Sigmoid colon (tissue), 7 donors: ENCODE measurements at places on chromosomes 16 and 17. TPM values are rescaled to one million over a fixed set of nuclear protein-coding genes. Genes with fewer than 3 reads are reported as not detected.
A peak's percentile ranks its signal among the peaks of the same experiment; 100 is the strongest.

DNA sequence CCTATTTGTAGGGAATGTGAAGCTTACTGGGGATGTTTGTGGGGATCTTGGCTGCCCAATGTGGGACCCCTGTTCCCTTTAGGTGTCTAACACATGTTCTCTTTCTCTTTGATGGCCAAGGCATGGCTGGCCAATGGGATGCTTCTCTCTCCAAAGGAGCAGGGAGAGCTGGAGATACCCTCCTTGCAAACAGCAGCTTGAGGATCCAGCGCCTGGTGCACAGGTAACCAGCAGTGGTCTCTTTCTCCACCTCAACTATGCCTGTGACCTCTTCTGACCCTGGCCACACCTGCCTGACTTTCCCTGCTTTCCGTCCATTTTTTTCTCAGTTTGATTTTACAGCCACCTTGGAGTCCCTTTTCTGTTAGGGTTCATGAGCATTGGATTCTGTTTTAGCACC lies 16.8 kb upstream of the NKD1 start:
- no peaks in the 10 kb centered on the region for H3K36me3 ChIP-seq
- no peaks in the 10 kb centered on the region for H3K27me3 ChIP-seq
- H3K4me1 ChIP-seq: no peaks in the 10 kb centered on the region
- DNase-seq: no peak

DNA sequence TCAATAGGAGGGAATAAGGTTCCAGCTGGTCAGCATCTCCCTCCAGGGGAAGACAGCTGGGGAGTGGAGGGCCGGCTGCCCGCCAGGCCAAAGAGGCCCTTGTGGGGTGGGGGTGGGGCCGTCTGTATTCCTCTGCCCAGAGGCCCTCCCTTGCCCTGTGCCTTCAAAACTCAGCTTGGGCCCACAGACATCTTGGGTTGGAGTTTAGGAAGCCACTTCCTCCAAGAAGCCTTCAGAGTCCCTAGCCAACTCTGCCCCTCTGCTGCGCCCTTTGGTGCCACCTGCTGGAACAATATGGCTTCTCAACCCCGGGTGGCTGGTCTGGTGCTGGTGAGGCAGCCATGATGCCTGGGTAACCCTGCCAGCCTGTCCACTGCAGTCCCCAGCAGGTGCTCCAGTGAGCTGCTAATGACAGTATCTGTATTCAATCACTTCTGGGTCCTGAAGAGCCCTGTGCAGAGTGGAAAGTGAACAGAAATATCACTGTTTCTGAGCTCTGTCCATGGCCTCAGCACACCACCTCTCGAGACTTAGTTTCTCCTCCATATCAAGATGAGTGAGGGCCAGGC lies 16.7 kb downstream of the HSD11B2 start:
- peaks cover 73% of the 10 kb centered on the region for H3K4me1 ChIP-seq
- H3K27ac ChIP-seq: peak overlapping the region; percentile 50
- no peaks in the 10 kb centered on the region for H3K27me3 ChIP-seq
- DNase-seq: peak; percentile 79

GRCh38 chr16:68084504-68085258 lies 489 bp upstream of the NFATC3 start:
- DNase-seq: peak; percentile 95
- no peaks in the 10 kb centered on the region for H3K27me3 ChIP-seq
- peak overlapping the region; percentile 94 for H3K27ac ChIP-seq
- H3K36me3 ChIP-seq: no peaks in the 10 kb centered on the region
- H3K4me1 ChIP-seq: peaks cover 38% of the 10 kb centered on the region
- peak overlapping the region; percentile 97 for H3K4me3 ChIP-seq

Gene PRSS8
- not detected for total RNA-seq
